ENCODE measurements at places on chromosomes 13 and 19.

DNA sequence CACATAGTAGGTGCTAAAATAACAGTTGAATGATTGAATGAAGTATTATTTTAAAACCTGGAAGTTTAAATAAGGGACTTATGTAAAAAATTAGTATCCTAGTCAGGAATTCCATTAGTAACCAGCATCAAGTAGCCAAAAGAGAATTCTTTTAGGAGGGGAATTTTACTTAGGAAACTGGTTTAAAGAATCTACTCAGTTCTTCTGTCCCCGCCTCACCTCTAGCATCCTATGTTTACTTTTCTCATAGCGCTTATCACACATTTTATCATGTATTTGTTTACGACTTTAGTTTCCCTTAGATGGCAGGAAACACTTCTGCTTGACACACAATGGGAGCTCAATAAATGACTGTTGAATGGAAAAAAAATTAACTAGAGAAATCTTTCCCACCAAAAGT lies 229.0 kb downstream of the KLF5 start:
- no peak for DNase-seq

DNA sequence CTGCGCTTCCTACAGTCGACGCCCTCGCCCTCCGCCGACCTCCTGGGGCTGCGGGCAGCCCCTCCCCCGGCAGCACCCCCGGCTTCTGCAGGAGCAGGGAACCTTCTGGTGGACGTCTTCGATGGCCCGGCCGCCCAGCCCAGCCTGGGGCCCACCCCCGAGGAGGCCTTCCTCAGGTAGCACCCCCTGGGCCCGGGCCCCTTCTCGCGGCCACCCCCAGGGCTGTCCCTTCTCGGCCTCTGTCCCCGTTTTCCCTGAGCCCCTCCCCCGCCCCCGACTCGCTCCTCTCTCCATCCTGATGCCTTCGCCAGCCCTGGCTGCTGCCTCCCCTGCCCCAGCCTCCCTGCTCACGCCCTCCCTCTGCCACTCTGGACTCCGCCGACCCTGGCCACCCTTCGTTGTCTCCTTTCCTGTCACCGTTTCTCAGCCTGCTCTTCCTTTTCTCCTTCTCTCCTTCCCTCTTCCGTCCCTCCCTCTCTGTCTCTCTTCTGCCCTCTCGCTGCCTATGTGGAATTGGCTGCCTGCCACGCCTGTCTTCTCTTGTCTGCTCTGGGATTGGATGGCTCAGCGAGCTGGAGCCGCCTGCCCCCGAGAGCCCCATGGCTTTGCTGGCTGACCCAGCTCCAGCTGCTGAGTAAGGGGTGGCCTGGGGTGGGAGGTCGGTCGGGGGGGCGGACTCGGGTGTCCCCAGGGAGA lies 11.0 kb downstream of the FUZ start:
- peak; percentile 11 for DNase-seq

DNA sequence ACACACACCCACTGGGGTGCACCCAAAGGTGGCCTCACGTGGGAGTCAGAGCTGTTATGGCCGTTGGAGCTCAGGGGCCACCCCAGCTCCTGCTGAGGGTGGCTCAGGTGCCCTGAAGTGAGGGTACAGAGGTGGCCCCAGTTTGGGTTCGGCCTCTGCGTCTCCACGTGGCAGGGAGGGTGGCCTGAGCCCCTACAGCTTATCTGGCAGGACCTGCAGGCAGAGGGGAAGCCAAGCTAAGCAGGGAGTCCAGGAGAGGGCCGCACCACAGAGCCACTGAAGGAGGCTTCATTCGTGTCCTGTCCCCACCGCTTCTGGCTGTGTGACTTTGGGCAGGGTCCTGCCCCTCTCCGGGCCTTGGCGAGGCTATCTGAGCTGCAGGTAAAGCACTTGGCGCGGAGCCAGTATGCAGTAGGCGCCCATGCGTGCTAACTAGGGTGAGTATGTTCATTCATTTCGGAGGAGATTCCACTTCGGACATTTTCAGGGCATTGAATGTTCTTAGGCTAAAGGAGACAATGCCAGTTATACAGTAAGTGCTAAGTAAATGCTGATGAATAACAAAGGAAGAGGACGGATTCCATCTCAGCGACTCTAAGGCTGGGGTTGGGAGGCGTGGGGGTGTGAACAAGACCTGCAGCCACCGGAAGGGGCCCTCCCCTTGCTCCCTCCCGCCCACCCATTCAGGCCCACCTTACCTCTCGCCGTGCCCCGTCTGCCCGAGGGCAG lies 4.9 kb downstream of the REX1BD start:
- no peak for DNase-seq

DNA sequence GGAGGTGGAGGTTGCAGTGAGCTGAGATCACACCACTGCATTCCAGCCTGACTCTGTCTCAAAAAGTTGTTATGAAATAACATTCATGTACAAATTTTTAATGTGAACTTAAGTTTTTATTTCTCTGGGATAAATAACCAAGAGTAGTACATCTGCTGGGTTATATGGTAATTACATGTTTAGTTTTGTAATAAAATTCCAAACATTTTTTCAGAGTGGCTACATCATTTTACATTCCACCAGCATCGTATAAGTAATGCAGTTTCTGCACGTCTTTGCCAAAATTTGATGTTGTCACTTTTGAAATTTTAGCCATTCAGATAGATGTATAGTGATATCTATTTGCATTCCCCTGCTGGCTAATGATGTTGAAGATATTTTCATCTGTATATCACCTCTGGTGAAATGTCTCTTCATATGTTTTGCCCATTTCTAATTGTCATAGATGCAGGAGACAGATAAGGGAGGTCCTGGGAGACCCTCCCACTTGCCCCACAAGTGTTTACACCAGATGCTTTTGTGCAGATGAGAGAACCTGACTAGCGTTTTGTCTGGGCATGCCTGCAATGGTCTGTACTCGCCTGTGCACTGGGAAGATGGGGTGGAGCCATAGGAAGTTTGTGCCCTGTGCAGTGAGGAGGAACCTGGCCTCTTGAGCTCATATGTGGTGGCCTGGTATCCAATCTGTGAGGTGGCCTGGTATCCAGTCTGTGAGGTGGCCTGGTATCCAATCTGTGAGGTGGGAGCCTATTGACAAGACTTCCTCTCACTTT lies 12.7 kb upstream of the KBTBD6 start:
- DNase-seq = no peak

DNA sequence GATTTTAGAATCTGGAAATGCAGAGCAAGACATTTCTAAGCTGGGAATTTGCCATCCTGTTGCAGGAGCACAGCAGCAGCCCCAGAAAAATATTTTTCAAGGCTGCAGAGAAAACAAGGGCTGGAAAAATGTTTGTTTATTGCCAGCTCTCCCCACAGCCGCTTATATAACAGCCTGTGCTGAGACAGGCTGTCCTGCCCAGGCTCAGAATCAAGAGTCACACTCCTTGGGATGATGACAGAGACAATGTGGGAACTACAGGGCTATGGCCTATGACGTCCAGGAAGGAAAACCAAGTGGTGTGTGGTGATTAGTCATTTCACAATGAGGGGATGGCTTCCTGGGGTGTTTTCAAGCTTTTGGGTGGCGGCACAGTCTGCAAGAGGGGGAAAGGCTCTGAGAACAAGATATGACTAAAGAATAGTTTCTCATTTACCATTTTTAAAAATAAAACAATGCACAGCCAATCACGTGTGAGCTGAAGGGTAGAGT lies 136.3 kb upstream of the SERP2 start:
- no peak for DNase-seq

All from HL-60 (cell line).